ENCODE measurements at places on chromosomes 2 and 18.

DNA sequence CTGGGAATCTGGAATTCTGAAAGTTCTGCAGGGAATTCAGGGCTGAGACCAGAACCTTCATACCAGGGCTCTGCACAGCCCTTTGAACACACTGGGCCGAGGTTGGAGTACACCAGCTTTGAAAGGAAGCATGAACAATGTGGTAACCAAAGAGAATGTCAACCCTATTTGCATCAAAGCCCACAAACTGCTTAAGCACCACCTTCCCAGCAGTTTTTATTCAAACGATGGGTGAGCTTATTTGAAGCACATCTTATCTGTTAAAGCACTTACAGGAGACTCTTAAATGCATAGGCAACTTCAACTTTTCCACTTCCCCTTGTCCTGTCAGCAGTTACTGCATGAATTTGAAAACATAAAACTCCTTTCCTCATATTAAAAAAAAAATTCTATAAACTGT lies 96.6 kb downstream of the TXNL1 start:
- DNase-seq: no peak

- DNase-seq: no peak
Measured at GRCh38 chr2:26561376-26561775, 79.8 kb downstream of the CIB4 start.

DNA sequence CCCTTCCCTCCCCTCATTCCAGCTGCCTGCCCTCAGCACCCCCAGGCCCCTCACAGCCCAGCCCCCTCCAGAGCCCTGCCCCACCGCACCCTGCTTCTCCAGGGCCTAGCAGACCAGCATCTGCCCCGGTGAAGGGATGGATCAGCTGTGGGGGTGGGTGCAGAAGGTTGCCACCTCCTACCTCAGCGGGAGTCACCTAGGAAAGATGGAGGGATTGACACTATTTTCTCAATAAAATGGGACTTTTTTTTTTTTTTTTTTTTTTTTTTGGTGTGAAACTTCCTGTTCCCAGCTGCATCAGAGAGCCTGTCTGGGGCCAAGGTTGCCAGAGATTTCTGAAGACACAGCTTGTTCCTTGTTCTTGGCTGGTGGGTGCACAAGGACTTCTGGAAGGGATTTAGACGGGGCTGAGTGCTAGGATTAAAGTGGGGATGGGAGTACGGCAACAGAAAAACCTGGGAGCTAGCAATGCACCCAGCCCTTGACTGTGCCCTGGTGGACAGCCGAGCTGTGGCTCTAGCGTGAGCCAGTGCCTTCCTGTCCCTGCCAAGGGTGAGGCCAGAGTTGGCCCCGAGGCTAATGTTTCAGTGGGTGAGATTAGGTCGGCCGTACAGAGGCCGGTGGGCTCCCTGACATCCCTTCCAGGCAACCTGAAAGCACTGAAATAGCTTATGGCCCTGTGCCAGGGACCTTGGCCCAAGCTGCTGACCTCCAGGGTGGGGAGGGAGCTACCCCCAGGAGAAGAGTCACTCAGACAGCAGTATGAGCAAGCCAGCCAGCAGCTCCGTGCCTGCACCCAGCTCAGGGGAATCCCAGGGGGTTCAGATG lies 4.6 kb downstream of the B3GNT7 start:
- DNase-seq: peak; percentile 48

- DNase-seq: no peak
Measured at GRCh38 chr2:230944123-230944653, 19.1 kb upstream of the GPR55 start.

DNA sequence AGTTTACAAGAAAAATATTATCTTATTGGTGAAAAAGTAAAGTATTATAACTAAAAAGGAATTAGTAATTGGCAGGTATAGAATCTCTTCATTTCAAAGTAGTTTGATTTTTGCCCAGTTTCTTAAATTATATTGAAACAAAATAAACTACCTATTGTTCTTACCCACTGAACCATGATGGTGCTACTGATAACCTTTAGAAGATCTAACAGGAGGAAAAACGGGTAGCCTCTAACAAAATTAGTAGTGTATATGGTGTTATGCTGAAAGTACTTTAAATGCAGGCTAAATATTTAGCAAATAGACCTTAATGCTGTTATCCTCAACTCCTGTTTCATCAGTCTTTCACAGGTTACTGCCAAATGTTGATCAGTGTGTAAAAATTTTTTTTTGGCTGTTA lies 19.1 kb downstream of the MRPS9 start:
- DNase-seq: no peak

All from hematopoietic multipotent progenitor cell treated with erythropoietin and hydrocortisone succinate and interleukin-3 and kit ligand, for 8 days (in vitro differentiated cells).